Suprapubic skin (tissue), 4 donors: ENCODE measurements at places on chromosomes 4 and X.

DNA sequence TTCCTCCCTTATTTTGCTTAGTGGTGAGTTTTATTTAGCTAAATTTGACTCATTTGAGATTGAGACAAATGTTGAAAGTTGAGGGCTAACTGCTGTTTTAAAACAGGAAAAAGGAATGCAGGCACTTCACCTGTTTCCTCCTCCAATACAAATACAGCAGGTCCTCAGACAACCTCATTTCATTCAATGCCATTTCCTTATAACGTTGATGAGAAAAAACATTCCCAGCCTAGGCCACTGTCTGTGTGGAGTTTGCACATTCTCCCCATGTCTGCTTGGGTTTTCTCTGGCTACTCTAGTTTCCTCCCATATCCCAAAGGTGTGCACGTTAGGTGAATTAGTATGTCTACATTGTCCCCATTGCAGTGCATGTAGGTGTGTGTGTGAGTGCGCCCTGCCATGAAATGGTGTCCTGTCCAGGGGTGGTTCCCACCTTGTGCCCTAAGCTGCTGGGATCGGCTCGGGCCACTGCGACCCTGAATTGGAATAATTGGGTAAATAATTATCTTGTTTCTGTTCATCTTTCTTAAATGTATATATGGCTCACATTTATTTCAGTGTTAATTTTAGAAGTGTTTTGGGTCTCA lies 21.9 kb downstream of the SMAD1 start:
- DNase-seq: no peak

DNA sequence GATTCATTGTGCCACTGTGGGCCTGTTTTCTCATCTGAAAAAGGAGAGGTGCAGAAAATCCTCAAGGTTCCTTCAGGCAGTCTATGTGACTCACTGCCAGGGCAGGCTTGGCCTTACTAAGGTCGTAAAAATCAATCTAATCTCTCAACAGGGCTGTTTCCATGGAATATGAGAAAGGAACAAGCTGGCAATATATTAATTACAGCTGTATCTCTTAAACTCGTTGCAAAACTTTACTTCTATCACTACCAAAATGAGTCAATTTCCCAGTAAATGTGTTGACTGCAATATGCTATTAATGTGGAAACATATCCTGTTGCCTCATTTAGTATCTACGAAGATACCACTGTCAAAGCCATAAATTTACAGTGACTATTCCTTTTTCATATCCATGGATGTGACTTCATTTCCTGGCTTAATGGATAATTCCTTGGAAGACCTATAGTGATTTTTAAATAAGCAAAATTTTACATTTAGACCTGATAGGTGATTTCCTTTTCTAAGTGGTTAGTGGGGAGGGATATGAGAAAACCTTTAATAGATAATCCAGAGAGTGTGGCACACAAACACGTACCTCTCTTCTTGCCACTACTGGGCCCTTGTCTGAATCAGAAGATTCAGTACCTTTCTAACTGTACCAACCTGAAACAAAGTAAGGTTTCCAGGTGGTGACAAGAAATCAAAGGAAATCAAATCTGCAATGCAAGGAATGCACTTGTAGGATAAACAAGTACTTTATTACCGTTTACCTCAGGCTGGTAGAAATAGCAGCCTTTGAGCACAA lies 127.4 kb upstream of the FTHL17 start:
- DNase-seq: no peak

DNA sequence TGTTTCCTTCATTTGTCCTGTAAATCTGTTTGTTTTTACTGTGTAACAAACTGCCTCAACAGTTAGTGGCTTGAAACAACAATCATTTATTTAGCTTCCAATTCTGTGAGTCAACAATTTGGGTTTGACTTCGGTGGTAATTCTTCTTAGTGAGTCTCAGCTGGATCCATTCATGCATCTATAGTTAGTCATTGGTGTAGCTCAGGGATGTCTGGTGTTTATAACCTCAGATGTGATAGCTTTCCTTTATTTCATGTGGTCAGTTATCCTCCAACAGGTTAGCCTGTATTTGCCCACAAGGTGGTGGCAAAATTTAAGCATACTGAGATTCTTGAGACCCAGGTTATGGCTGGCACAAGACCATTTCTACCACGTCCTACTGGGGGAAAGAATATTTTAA lies 1267.2 kb downstream of the RAPGEF2 start:
- no peak for DNase-seq

- no peak for DNase-seq
Observed at GRCh38 chr4:132587626-132588025, 561.5 kb upstream of the PCDH10 start.

DNA sequence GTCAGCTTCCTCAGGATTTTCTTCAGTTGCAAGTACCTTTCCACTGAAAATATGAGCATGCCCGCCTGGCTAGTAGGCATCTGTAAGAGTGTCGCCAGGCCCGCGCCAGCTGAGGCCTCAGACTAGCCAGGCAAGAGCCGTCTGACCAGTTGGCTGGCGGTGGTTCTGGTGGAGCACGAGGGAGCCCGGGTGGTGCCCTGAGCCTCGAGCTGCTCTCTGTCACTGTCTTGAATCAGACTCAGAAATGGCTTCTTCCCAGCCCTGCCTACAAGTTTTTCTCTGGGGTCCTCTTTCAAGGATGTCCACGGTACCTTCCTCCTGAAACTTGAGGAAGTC lies 11.9 kb downstream of the GRPEL1 start:
- DNase-seq: no peak

- no peak for DNase-seq
Observed at GRCh38 chrX:17266136-17266535, 108.9 kb upstream of the NHS start.

DNA sequence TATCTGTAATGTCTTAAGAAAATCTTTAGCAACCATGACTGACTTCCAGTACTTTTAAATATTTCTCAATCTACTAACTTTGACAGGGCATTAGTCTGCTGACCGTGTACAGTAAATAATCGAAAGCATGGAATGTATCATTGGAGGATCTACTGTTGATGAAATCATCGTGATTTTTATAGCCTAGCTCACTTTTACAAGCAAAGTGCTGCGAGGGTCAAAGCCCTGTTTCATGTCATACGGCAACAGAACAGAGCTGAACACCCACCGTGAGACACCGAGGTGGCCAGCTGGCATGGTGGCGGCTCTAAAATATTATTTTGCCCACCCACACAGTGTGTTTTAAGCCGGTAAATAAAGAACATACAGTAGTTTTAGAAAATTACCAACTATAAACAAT lies 679.3 kb downstream of the FAT4 start:
- no peak for DNase-seq
